ENCODE measurements at places on chromosomes 11 and 22.

- no peak for DNase-seq
These were observed 20.2 kb downstream of the BPIFC start for GRCh38 chr22:32444068-32444467.

GRCh38 chr11:14538271-14538925 is 18.2 kb upstream of the PSMA1 start:
- no peak for DNase-seq

GRCh38 chr11:45275828-45276227 is 10.3 kb downstream of the SYT13 start:
- DNase-seq, result no peak

- no peak for DNase-seq
These were observed 268.3 kb downstream of the MN1 start for GRCh38 chr22:27533105-27533745.

GRCh38 chr22:49918911-49919881 is 762 bp downstream of the CRELD2 start:
- DNase-seq, result no peak
